ENCODE measurements at places on chromosomes 2 and 18.

DNA sequence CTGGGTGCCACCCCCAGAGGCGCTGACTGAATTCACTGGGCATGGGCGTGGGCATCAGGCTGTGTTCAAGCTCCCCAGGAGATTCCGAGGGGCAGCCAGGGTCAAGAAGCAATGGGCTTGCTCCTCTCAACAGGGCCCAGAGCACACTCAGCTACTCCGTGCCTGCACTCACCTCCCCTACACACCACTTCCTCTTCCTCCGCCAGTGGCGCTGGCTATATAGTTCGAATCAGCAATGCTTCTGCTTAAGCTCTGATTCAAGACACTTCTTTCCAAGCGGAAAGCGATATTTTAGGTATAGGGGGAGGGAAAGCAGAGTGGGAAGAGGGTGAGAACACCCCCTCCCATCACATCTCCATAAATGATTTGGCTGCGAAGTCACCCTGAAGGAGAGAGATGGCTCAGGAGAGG, 42.1 kb downstream of the CRACDL start:
- DNase-seq: no peak

GRCh38 chr18:51009072-51009471, 20.9 kb upstream of the SMAD4 start:
- DNase-seq: no peak

DNA sequence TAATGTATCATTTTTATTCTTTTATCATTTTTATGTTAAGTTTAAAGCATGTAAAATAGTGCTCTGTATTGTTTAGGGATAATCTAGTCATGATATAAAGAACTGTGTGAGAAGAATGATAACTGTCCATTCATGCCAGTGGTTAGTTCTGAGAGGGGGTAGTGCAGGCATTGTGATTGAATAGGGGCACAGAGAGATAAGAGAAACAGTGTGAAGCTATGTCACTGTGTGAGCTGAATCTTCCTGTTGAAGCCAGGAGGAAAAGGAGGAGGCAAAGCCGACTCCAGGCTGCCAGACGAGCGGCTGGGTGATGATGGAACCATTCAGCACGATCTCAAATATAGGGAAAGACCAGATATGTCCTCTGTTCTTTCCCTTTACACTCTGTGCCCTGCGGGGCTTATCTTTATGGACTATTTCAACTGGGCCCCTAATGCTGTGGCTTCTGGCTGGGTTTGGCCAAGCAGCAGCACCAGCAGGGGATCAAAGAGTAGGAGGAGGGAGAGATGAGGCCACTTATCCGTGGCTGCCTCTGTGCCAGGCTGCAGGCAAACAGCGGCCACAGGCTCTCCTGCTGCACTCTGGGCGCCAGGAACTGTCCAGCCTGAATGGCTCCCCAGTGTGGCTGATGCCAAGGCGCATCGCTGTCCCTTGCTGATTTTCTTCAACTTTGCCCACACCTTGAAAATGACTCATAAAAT, 128.0 kb downstream of the SPP2 start:
- DNase-seq: no peak

- no peak for DNase-seq
Measured at GRCh38 chr2:234290671-234291070, 206.2 kb downstream of the ARL4C start.

DNA sequence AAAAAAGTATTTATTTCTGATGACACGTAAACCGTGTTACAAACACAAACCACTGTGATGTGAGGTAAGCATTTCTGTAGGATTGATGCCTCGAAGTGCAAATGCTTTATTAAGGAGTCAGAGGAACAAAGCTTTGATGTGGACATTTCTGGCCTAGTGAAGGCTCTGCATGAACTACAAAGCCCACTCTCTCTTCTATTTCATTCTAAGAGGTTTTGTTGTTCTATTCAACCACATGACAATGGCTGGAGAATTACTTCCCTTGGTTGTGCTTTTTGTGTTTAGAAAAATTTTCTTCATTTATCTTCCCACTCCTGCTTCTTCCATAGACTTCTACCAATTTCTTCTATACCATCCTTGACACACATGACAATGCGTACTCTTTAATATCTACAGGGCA, 125.7 kb upstream of the CCDC195 start:
- no peak for DNase-seq

DNA sequence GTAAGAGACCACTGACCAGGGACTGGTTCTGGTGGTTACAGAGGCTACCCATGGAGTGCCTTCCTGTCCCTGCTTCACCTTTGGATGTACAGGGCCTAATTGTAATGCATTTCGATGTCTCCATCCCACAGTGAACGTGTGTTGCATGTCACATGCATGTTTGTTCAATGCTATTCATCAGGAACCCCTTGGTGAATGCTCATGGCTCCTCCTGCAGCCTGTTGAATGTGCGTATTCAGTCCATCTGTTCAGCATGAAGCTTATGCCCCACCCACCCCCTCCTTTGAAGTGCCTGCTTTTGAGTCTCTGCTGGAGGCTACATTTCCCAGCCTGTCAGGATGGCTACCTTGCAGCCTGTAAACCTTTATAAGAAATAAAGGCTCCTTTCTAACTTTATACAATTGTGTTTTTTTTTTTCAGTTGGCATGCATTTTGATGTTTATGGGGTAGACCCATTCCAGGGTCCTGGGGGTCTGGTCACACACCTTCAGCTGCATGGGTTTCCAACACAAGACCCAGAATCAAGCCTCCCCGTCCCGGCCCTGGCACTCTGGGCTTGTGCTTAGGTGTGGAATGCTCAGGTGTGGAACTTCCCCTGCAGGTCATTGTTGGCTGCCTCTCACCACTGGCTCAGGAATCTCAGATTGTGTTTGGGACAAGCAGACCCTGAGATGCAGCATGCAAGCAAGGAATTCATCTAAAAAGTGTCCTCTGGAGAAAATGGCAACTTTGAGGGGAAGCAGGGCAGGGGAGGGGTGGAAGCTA, 238.8 kb upstream of the HDAC4 start:
- no peak for DNase-seq

DNA sequence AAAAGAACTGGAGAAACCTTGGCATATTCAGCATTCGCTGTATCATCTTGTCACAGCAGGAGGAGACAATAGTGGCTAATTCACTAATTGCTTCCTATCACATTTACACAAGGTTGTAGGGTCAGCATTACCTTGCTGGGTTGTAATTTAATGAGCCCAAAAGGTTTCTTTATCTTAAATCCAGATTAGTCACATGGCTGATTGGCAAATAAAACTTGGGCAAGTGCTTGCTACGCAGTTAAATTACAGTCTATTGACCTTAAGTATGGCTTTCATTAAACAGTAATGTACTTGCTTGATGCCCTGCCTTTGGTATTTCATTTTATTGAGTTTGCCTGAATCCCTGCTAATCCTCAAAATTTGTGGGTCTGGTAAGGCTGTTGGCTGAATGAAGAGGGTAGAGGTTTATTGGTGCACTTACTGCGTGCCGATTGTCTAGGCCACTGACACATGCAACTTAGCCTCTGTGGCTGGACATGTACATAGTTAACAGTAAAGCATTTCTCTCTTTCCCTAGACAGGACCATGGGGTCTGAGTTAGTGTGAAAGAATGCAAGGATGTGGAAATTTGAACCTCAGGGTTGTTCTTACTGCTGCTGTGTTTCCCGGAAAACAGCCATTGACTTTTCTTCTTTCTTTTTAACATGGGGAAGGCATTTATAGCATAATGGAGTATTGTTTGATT, 34.3 kb downstream of the FMNL2 start:
- DNase-seq: peak; percentile 88

DNA sequence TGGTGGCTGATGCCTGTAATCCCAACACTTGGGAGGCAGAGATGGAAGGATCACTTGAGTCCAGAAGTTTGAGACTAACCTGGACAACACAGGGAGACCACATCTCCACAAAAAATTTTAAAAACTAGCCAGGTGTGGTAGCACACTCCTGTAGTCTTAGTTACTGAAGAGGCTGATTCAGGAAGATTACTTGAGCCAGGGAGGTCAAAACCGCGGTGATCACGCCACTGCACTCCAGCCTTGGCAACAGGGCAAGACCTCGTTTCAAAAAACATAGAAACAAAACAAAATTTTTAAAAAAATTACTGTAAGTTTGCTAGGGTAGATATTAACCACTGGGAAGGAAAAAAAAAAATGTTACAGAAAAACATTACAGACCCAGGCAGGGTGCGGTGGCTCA, 5.8 kb downstream of the ATL2 start:
- DNase-seq: no peak

DNA sequence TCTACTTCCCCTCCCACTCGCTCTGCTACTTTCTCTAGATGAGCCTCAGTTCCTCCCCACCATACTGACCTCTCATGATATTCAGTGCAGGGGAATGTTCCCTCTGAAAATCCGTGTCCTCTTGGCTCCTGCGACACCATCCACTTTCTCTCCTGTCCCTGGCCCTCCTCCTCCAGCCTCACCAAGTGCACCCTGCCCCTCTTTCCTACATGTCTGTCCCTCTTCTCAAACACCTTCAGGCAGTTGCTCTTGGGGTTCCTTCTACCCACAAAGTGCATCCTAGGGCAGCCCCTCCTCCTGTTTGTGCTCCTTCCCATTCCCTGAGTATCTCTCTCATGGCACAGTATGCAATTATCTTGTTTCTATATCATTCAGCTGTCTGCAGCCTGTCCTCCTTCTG, 246.4 kb upstream of the RAB6C start:
- no peak for DNase-seq

GRCh38 chr2:47520825-47521665, 118.1 kb downstream of the MSH2 start:
- no peak for DNase-seq

- DNase-seq: no peak
Measured at GRCh38 chr2:48888066-48888465, 132.5 kb upstream of the LHCGR start.

DNA sequence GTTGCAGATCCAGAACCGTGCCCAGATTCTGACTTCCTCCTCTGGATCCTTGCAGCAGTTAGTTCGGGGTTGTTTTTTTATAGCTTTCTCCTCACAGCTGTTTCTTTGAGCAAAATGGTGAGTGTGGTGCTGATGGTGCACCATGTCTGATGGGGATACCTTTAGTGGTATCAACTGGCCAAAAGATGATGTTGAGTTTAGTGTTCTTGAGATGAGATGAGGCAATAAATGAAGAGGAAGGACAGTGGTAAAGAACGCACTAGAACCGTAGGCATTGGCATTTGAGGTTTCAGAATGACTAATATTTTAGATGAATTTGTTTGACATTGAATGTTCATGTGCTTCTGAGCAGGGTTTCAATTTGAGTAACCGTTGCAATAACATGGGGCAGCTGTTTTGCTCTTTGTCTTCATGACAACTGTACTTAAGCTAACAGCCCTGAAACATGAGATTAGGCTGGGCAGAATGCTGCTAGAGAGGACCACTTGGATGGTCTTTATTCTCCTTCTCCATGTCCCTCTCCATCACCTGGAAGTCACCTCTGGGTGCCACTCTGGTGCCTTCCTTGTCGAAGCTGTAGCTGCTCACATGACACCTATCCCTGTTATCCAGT, 3.9 kb downstream of the CTLA4 start:
- DNase-seq: no peak

- no peak for DNase-seq
Measured at GRCh38 chr2:229627728-229628127, 86.6 kb downstream of the DNER start.

DNA sequence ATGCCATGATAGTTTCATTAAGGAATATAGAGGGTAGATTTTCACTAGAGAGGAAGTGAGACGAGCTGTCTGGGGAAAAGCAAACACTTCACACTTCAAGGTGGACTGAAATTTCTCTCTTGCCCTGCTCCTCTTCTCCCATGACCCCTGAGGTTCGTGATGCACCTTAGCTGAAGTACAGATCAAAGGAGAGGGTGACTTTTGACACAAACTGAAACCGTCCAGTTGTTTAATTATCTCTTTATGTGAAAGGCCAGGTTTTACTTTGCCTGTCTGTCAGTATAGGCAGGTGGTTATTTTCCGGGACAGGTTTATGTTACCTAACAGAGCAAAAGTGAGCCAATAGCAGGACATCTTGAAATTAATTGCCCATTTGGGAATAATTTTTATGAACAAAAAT, 41.0 kb upstream of the FOXI3 start:
- DNase-seq: no peak

DNA sequence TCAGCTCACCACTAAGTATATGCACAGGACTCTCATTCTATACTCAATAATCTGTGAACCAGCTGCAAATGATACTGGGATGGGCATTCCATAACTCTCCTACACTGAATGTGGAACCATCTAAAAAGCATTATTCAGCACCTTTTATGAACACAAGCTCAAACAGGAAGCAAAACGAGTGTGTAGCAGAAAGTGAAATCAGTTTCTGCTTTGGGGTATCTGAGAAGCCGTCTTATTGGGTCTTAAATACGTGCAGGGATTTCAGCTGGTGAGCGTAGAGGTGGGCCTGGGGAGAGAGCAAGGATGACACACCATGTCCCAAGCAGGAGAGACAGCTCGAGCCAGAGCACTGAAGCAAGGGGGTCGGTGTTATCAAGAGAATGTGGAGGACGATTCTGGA, 120.0 kb upstream of the TTN start:
- no peak for DNase-seq

DNA sequence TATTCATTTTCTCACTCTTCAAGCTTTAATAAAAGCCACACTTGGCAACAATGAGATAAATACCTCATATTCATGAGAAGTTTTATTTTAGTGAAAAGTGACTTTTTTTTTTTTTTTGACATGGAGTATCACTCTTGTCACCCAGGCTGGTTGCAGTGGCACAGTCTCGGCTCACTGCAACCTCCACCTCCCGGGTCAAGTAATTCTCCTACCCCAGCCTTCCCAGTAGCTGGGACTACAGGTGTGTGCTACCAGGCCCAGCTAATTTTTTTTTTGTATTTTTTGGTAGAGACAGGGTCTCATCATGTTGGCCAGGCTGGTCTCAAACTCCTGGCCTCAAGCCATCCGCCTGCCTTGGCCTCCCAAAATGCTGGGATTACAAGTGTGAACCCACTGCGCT, 47.0 kb downstream of the FRZB start:
- DNase-seq: no peak

DNA sequence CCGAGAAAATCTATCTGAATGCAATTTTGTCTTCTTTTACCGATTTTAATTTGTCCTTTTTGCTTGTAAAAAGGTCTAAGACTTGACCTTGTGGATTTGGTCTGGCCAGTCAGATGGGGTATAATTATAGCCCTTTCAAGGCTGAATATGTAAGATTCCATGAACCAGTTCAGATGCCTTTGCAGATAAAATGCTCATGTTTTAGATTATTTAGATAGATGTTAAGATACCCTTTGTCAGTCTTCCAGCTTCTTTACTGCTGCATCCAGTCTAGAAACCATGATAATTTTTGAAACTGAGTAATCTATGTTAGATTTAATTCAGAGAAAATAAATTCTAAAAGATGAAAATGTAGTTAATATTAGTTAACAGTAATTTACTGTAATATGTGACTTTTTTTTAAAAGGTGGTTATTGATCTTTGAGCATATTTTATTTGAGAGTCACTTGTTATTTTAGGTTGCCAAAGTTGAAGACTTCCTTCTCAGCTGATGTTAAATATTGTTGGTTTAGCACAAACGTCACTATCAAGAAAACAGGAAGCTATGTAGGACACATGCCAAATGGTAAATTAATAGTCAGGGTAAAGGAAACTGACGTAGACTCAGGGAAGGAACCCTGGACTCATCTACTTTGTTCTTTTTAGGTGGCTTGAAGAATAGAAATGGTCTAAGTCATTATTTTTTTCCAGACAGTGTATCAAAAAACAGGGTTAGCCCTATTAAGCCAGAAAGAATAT, 29.8 kb downstream of the BABAM2 start:
- DNase-seq: peak; percentile 40
